ENCODE measurements at places on chromosomes 1 and 21. TPM values are rescaled to one million over a fixed set of nuclear protein-coding genes. Genes with fewer than 3 reads are reported as not detected.

RAB3B gene
- total RNA-seq: under 0.01 TPM

S100A8 gene
- 67.3 TPM for total RNA-seq

KPNA6 gene
- 17.7 TPM for total RNA-seq

ITGB3BP gene
- 14.1 TPM for total RNA-seq

ACTL8 gene
- total RNA-seq: not detected

WNT3A gene
- not detected for total RNA-seq

E2F2 gene
- 5.7 TPM for total RNA-seq

NUP210L gene
- total RNA-seq: under 0.01 TPM
